ENCODE measurements at places on chromosomes 6 and 20.

DNA sequence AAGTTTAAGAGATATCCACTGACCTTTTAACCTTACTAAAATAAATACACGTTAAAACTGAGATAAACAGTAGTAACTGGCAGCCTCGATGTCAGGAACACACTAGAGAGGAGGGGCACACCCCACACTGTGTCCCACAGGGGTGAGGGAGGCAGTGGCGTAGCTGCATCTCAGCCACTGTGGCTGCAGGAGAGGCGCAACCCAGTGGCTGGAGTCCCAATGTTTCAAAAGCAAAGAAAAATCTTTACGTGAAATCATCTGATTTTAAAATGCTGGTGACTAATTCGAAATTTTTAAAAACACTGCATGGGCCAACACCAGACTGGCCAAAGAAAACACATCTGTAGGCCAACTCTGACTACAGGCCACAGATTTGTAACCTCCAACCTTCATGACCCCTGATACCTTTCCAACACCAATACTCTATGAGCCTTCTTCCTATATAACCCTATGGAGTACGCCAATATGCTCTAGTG, 54.7 kb downstream of the TRAM2 start:
- no peak for DNase-seq

DNA sequence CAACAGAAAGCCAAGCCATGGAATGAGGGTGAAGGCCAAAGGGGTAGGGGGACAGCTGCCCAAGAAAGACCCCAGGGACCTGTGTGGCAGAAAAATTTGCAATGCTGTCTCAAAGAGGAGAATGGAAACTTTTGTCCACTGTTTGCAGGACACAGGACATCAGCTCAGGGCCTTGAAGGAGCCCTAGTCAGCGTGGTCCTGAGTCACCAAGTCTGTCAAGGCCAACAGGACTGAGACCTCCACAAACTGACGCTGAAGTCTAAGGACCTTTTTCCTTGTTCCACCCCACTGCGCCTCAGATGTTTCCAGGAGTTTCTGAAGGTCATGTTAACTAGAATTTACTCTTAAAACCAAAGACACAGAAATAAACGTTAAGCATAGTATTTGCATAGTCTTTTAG, 31.8 kb upstream of the AVP start:
- DNase-seq: no peak

- DNase-seq: no peak
These were observed 99.2 kb downstream of the NKAIN2 start for GRCh38 chr6:123902738-123903313.

DNA sequence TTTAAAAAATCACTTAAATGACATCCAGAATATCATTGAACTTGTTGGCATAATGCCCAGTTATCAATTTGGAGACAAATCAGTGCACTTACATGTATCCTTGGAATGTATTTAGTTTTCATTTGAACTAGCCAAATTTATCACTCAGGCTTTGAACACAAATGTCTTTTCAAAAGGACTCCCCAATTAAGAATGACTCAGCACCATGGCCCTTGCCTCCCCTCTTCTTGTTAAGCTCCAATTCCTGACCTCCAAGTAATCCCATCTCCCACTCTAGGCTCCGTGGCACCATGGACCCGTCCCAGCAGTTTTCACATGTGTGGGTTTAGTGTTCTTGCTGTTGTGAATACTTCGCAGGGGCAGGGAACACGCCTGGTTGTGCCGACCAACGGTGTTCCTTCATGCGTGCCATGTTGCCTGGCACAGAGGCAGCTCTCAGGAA, 2.7 kb downstream of the AKAP12 start:
- DNase-seq: no peak

DNA sequence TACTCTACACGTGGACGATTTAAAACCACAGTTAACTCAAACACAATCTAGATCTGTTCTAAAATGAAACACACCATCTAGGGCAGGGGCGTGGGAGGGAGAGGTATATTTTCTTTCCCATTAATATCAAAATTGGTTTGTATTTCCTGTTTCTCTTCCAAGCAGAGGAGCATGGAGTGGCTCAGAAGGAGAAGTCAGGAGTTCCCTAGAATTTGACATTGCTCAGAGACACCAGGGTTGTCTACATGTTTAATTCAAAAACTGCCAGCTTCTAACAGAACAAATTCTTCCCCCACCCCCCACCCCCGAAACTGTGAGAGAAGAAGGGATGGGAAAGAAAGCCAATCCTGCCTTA, 2.3 kb downstream of the PREX1 start:
- no peak for DNase-seq

- DNase-seq: no peak
These were observed 66.3 kb downstream of the RBM38 start for GRCh38 chr20:57457243-57458095.

DNA sequence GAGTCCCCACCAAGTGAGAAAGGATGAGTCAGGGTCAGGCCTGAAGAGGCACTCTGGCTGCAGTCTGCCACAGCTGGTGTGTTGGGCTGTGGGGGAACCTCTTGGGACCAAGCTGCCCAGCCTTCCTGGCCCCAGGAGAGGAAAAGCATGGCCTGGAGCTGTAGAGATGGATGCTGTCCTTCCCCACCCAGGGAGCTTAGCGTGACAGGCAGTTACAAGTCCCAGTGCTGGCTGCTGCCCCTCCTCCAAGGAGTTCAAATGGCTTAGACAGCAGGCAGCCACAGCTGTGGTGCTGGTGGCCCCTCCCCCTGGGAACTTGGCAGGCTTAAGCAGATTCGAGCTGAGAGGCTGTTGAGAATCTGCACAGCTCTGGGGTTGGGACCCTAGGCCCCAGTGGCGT, 253.2 kb downstream of the PLCB1 start:
- no peak for DNase-seq

DNA sequence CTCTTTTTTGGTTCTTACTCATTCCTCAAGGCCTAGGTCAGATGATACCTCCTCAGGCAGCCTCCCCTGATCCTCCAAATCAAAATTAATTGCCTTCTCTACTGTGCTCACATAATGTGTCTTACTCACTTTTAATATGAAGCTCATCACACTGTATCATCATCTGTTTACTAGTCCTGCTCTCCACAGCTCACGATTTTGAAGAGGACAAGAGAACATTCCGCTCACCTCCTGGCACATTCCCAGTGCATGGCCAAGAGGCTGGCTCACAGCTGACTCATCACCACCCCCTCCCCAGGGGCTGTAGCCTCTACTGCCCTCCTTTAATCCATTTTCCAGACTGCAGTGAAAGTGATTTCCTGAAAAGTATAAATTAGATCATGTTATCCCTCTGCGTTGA, 133.1 kb downstream of the ALDH8A1 start:
- DNase-seq: no peak

DNA sequence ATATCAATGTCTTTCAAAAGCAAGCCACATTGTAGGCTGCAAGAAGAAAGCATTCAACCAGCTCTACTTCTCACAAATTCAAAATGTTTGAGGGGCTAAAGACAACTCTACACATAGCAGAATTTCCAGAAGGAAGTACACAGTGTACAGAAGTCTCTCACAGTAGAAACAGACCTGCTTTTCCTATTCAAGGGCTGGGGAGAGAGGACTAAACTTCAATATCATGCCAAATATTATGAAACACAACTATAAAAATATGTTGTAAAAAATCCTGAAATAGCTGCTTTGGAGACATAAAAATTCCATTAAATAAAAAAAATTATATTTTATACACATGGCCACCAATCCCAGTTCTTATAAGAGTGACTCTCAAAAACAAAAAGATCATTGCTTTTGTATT, 70.8 kb upstream of the IPCEF1 start:
- no peak for DNase-seq

GRCh38 chr6:63058601-63059000, 152.7 kb upstream of the FKBP1C start:
- no peak for DNase-seq

DNA sequence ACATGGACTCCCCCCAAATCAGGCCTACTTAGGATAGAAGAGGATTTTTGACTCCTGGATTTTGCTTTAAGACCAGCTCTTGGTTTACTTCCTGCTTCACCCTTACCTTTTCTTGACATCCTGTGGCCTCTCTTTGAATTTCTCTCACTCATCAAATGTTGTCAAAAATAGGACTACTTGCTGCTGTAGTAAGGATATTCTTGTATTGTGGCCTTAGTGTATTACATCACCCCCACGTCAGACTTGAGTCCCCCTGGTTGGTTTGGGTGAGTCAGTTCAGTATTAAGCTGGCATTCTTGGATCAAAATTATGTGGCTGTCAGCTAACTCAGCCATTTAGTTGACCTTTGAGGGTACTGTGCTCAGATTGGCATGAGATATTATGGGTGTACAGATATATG, 1.1 kb downstream of the TPX2 start:
- DNase-seq: no peak

GRCh38 chr6:4093288-4093687, 14.4 kb upstream of the FAM217A start:
- no peak for DNase-seq

GRCh38 chr6:166333172-166333995, 9.0 kb downstream of the SFT2D1 start:
- peak; percentile 38 for DNase-seq

GRCh38 chr20:43151901-43152300, 37.8 kb downstream of the PTPRT start:
- DNase-seq: no peak

DNA sequence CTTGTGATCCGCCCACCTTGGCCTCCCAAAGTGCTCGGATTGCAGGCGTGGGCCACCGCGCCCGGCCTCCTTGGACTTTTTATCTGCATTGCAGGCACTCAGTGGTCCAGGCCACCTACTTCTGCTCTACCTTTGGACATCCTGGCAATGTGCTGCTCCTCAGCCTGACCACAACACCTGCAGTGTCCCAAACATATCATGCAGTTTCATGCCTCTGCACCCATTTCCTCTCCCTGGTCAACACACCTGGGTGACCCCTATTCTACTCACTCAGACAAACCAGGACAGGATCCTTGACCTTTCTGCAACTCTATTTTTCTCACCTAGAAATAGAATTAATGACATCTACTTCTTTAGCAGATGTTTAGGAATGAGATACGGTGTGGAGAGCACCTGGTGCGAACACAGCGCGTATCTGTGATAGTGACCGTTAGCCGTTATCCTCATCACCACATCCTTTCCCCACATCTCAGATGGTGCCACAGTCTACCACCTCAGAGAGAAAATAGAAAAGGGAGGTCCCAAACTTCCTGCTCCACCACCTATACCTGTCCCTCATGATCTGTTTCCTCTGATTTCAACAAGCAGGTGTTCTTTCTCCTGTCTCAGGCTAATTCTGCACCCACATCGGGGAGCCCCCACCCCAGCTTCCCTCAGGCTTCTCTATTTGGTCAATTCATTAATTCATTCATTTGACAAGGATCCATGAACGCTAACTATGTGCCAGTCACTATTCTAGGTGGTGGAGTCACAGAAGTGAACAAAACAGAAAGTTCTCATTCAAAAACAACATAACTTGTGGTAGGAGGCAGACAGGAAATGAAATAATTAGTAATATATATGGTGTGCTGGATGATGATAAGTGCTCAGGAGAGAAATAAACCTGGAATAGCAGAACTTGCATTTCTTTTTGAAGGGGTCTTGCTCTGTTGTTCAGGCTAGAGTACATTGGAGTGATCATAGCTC, 4.3 kb upstream of the BTN3A2 start:
- DNase-seq: peak; percentile 38

DNA sequence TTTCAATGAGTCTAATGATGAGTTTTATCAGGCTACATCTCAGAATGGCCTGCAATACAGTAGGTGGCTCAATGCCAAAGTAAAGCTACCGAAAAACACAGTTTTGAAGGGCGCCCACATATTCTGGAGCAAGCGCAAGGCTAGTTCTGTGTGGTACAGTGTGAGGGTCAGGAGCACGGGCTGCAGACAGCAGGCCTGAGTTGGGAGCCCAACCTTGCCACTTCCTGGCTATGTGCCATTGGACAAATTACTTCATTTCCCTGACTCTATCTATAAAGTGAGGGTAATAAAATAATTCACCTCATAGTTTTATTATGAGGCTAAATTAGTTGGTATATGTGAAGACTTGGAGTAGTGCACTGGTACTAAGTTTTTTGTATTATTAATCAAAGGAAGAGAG, 150.7 kb downstream of the OPN5 start:
- DNase-seq: no peak

- no peak for DNase-seq
These were observed 37.6 kb upstream of the TENT5A start for GRCh38 chr6:81790034-81790433.

GRCh38 chr6:26292709-26293108, 72.3 kb upstream of the BTN3A2 start:
- DNase-seq: no peak

DNA sequence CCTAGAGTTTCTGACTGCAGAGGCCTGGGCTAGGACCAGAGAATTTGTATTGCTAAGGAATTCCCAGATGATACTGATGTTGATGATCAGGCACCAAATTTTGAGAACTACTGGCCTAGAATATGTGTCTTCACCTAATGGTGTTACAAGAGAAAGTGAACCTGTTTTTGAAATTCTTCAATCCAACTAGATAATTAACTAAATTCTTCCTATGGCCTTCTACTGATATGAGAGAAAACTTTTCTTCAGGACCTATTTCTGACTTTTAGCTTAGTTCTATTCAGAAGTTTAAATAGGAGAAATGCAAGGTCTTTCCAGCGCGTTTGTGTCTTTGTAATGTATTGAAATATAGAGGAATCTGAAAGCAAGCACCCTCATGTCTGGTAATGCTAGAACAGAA, 7.3 kb downstream of the NKAIN2 start:
- no peak for DNase-seq

- no peak for DNase-seq
These were observed 3.4 kb downstream of the CLPSL1 start for GRCh38 chr6:35784200-35784599.

DNA sequence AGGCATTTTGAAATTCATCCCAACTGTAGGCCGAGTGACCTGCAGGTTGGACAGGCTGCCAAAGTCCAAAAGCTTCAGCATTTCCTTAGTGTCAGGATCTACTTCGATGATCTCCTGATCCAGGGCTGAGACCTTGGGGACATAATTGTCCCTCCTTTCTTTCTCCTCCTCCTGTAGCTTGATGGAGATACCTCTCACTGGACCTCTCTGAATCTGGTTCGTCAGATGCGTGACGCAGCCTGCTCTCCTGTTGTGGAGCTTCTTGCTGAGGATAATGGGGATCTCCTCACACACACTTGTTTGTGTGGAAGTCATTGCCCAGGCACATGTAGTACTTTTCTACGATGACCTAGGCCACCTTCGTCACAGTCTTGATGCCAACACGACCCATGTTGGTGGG, 1.5 kb upstream of the MAS1L start:
- DNase-seq: no peak

GRCh38 chr20:8050157-8050837, 30.7 kb upstream of the TMX4 start:
- DNase-seq: no peak

DNA sequence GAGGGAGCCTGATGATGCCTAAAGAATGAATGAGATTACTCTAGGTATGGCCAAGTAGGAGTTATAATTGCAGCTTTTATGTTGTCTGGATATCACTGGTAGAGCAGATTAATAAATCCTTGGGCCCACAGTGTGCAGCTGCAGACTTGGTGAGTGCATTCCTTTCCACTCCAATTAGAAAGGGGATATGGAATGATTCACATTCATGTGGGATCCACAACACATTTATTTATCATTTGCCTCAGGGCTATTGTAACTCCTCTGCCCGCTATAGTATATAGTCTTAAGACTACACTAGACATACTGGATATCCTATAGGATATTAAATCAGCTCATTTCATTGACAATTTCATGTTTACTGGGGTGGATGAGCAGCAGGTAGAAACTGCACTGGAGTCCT, 11.6 kb upstream of the HLA-G start:
- no peak for DNase-seq

Measured in CD4-positive, alpha-beta T cell treated with Interleukin-2 at 100 ng/mL for 4 hours (primary cell).